ENCODE measurements at places on chromosomes 4 and X. TPM values are rescaled to one million over a fixed set of nuclear protein-coding genes. Genes with fewer than 3 reads are reported as not detected.

Gene XK
- total RNA-seq, result 0.17 TPM

Gene F8A2
- total RNA-seq, result not detected

Gene POU4F2
- not detected for total RNA-seq

Gene FGFBP2
- not detected for total RNA-seq

Gene L1CAM
- 347 TPM for total RNA-seq

Gene DMP1
- 0.11 TPM for total RNA-seq

Gene RASSF6
- total RNA-seq, result 0.07 TPM

Gene DCAF12L1
- not detected for total RNA-seq

Gene TEX13D
- not detected for total RNA-seq

Gene TLR6
- 3.1 TPM for total RNA-seq

Gene DCHS2
- 0.36 TPM for total RNA-seq

GRCh38 chr4:135269125-135269890 lies 1067.7 kb upstream of the PABPC4L start:
- no peak for DNase-seq

- no peak for DNase-seq
Observed at GRCh38 chrX:129574214-129574613, 34.2 kb downstream of the OCRL start.

- DNase-seq, result no peak
Observed at GRCh38 chr4:103482893-103483292, 236.9 kb downstream of the TACR3 start.

DNA sequence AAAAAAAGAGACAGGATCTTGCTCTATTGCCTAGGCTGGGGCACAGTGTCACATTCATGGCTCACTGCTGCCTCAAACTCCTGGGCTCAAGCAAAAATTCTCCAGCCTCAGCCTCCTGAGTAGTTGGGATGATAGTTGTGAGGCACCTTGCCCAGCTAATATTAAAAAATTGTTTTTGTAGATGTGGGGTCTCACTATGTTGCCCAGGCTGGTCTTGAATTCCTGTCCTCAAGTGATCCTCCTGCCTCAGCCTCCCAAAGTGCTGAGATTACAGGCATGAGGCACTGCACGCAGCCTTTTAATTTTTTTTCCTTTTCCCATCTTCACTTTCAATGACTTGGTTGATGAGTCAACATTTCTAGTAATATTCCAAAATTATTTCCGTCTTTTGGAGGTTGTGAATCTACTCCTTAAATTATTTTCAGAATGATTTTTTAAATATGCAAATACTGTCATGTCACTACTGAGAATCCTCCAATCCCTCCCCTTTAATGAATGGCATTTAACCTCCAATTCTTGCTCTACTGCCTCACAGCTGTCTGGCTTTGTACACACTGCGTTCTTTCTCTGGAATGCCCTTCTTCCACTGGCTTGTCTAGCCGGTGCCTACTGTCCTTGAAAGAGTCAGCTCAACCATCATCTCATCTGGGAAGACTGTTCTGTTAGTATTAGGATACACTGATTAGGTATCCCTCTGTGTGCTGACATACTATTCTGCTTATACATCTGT lies 27.5 kb upstream of the DCTD start:
- no peak for DNase-seq

DNA sequence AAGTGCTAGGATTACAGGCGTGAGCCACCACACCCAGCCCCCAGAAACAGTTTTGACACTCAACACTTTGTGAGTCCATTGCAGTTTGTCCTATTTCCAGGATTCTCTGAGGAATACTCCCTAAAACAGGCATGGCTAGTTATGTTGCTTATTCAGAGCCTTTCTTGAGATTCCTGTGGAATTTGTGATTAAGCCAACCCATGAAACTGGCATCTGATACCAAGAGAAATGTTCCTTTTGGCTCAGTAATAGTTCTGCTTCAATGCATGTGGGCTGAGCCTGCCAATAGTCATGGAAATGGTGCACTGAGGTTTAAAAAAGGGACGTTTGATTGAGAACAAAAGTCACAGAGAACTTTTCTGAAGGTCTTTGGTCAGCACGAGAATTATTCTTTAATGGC lies 241.7 kb downstream of the PPP1R2C start:
- no peak for DNase-seq

- peak; percentile 81 for DNase-seq
Observed at GRCh38 chr4:184355111-184355604, 119.2 kb downstream of the IRF2 start.

DNA sequence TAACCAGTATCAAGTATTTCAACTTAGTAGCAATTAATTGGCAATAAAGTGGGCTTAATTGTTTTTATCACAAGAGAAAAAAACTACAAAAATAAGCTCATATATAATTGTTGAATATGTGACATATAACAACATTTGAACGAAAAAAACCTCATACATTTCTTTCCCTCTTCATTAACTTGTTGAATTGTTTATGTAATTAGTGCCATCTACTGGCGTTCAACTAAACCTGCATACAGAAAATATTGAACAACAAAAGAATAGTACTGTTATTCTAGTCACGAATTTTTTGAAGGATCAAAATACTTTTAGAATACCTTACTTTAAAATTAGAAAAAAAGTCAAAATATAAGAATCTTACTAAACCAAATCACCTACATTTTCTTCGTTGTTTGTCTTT lies 586.5 kb upstream of the FTHL17 start:
- DNase-seq, result peak; percentile 23

GRCh38 chr4:108361886-108362285 lies 193.2 kb upstream of the LEF1 start:
- DNase-seq, result peak; percentile 22

DNA sequence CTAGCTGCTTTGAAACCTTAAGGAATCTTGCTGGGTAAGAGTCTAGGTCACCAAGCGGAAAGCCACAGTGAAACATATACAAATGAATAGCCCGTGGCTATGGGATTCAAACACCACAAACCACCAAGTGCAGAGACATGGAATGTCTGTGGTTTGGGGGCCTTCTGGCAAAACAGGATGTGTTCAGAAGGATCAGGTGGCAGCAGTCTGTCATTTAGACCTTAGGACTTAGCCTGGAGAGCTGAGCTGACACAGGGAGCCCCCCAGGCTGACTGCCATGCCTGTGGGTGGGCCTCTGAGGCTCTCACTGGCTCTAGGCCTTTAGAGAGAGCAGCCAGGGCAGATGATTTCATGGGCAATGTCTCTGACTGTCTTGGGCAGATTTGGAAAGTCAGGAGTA lies 225.6 kb downstream of the FBXW7 start:
- peak; percentile 89 for DNase-seq

DNA sequence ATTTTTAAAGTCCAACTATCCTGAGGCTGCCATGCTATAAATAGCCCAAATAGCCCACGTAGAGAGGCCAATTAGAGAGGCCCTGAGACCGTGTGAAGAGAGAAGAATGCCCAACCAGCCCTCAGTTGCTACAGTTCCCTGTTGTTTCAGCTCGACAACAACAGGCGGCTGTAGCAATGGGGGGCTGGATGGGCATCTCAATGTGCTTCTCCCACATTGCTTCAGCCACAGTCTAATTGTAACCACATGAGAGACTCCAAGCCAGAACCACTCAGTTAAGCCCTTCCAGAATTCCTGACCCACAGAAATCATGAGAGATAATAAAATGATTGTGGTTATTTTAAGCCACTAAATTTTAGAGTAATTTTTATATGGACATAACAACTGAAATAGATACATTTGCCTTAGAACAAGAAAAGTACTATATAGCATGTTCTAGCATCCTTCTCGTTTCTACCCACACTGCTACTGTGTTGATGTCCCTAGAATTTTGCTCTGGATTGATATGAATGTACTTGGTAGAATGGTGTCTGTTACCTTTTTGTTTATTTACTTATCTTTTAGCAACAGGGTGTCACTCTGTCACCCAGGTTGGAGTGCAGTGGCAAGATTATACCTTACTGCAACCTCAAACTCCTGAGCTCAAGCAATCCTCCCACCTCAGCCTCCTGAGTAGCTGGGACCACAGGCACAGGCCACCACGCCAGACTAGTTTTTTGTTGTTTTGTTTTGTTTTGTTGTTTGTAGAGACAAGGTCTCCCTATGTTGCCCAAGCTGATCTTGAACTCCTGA lies 436.4 kb downstream of the BCOR start:
- no peak for DNase-seq

- no peak for DNase-seq
Observed at GRCh38 chrX:71617742-71618141, 569 bp downstream of the CXCR3 start.

DNA sequence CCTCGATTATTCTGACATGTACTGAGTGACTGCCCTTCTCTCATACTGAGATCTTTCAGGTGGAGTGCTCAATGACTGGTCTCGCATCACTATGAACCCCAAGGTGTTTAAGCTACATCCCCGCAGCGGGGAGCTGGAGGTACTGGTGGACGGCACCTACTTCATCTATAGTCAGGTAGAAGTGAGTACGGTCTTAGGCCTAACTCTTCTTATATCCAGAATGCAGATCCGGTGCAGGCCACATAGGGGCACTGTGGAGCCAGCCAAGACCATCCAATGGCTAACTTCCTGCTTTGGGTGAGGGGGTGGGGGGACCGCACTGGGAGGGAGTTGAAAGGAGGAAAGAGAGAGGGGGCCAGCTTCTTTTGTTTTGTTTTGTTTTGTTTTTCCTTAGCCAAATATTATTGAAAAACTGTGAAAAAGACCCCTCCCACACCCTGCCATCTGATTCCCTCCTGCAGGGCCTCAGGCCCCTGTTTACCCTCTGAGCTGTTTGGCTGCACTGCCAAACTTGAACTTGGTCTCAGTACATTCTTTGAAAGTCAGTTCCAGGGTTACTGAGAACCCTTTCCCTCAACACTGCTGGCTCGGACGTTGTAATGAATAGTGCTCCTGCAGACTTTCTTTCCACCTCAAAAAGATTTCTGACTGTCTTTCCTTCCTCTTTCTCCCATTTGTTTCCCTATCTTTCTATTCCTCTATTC lies 16.2 kb downstream of the AWAT2 start:
- DNase-seq, result no peak

DNA sequence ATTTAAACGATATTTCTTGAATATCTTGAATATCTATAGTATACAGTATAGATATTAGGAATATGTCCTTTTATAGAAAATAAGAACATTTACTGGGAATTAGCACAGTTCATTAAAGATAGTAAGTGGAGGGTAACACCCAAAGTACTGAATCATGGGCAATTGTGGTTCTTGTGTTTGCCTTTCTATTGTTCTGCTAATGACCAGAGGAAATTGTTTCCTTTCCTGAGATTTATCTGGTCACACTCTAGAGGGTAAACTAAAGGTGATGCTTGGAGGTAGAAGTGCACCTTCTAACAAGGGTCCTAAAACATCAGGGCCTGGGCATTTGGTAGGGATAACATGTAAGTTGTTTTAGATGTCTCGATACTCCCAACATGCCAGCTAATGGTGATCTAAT lies 241.3 kb upstream of the SFRP2 start:
- no peak for DNase-seq

DNA sequence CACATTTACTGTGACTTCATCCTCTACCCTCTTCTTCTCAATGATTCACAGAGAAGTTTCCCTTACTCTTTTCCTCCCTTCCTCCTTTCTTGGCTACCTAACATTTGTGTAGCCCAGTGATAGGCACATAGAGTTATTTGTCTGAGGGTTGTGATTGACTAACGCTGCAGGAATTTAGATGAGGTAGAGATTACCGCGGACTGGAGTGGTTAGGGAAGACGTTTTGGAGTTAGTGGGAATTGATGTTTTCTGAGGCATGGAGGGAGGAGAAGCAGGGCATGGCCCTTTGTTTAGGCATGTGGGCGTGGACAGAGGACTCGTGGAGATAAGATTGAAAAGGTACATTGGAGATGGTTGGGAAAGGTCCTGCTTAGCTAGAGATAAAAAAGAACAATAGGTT lies 246.7 kb downstream of the GPAT3 start:
- peak; percentile 6 for DNase-seq

GRCh38 chr4:8150152-8151090 lies 8.2 kb downstream of the ABLIM2 start:
- DNase-seq, result no peak

GRCh38 chrX:96713303-96713702 lies 28.7 kb downstream of the DIAPH2 start:
- DNase-seq, result no peak

DNA sequence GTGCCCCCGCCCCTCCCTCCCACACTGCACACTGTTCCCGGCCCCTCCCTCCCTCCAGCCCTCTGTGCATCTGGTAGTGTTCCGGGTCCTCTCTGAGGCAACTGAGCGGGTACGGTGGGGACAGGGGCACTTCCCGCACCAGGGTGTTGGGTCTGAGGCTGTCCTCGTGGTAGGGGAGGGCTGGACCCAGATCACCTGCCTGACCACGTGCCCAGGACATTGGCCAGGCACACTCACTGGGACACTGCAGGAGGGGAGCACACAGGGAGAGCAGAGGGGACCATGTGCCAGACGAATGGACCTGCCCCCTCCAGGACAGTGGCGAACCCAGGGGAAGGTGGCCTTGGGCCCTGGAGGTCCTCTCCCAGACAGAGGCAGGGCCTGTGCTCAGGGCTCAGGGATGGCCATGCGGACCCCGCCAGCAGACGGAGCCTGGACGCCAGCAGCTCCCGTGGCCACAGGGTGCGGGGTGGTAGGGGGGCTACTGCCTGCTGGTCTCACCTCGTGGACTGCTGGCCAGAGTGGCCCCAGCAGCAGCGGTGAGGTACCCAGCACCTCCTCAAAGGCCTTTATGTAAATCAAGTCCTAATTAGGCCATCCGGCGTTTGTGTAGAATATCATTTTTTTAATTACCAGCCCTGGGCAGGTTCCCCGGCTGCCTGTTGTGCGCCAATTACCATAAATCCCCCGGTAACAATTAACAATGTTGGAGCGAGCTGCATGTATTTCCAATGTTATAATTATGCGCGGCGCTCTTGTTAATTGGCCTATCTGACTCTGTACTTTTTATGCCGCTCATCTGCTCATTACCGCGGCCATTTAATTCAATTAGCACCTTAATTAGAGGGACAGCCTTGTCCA lies 106.9 kb downstream of the FAM53A start:
- DNase-seq, result no peak

DNA sequence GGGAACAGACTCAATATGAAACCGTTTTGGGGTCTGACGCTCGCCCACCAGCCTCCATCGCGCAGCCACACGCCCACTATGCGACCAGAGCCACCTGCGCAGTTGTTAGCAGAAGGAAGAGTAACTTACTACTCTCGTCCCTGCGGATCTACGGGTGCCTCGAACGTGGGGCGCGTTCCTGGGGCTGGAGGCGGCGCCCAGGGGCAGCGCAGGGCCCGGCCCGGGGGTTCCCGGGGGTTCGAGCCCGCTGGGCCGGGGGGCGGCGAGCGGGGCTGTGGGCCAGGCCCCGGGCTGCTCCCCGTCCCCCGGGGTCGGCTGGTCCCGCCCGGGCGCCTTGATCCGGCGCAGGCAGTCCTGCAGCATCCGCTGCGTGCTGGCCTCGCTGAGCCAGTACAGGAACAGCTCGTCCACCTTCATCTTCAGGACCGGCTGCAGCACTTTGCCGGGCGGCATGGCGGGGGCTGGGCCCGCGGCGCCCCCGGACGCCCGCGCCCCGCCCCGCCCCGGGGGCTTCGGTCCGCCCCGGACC lies 404 bp downstream of the PPP2R3B start:
- no peak for DNase-seq

DNA sequence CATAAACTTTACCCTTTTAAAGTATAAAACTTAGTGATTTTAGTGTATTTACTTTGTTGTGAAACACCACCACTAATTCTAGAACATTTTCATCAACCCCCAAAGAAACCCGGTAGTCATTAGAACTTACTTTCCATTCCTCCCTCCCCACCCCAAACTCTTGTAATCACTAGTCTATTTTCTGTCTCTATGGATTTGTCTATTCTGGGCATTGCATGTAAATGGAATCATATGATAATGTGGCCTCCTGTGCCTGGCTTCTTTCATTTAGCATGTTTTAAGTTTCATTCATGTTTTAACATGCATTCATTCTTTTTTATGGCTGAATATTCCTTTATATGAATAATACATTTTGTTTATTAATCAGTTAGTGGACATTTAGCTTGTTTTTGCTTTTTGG lies 27.8 kb downstream of the BMP2K start:
- no peak for DNase-seq

GRCh38 chr4:26899991-26900390 lies 39.4 kb downstream of the STIM2 start:
- no peak for DNase-seq
